ENCODE measurements at places on chromosomes 3 and 15. TPM values are rescaled to one million over a fixed set of nuclear protein-coding genes. Genes with fewer than 3 reads are reported as not detected.

GRCh38 chr3:178699810-178700209 is 163.6 kb downstream of the KCNMB2 start:
- DNase-seq = no peak

DNA sequence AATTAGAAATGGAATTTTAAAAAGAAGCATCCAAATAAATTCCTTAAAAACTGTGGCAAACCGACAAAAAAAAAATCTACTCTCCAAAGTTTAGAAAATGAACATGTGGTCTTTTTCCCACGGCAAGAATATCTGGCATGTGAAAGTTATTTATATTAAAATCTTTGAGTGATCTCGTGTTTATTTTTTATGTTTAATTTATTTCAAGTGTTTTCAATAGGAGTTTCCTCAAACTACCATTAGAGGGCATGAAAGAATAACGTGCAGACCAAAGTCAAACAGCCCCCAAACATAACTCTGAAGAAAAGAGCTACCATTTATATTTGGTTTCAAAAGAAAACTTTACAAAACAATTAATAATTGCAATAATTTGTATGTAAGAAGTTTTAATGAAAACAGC is 286.4 kb downstream of the ZIC4 start:
- peak; percentile 5 for DNase-seq

GRCh38 chr3:125395091-125395490 is 20.0 kb upstream of the ZNF148 start:
- DNase-seq = no peak

DNA sequence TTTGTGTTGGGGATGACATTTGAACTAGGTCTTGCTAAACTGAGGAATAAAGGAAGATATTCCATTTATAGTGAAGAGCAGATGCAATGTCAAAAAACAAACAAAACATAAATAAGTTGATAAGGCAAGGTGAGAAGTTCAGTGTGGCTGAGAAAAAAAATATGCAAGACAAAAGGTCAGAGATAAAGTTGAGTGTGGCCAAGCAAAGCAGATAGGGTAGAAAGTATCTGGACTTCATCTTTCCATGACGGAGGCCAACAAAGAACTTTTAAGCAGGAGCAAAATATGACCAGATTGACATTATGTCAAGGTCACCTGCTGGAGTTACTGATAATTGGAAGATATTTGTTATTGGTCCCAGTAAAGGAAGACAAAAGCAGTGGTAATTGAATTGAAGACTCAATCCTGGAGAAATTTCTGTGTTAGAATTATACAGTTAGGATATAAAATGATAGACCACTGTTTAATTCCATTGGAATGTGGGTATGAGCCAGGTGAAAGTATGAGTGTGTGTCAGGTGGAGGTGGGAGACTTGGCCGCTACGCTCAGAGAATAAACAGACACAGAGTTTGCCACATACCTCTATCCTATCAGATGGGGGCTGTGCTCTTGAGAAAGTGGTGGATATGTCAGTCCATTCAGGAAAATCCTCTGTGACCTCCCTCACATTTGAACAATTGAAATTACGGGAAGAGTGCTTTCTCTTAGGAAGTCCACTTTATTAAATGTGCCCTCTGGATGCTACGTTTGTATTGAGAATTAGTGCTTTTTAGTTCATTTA is 28.1 kb downstream of the ADIPOQ start:
- no peak for DNase-seq

DNA sequence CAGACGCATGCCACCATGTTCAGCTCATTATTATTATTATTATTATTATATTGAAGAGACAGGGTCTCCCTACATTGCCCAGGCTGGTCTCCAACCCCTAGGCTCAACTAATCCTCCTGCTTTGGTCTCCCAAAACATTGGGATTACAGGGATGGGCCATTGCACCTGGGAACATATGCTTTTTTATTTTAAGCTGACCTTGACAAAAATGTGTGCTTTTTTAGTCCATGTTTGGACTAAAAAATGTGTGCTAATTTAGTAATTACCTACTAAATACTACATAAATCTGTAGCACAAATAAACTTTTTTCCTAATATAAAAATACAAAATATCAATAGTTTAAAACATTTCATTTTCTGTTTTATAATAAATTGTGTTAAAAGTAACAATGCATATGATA is 693.2 kb downstream of the ROBO1 start:
- no peak for DNase-seq

DNA sequence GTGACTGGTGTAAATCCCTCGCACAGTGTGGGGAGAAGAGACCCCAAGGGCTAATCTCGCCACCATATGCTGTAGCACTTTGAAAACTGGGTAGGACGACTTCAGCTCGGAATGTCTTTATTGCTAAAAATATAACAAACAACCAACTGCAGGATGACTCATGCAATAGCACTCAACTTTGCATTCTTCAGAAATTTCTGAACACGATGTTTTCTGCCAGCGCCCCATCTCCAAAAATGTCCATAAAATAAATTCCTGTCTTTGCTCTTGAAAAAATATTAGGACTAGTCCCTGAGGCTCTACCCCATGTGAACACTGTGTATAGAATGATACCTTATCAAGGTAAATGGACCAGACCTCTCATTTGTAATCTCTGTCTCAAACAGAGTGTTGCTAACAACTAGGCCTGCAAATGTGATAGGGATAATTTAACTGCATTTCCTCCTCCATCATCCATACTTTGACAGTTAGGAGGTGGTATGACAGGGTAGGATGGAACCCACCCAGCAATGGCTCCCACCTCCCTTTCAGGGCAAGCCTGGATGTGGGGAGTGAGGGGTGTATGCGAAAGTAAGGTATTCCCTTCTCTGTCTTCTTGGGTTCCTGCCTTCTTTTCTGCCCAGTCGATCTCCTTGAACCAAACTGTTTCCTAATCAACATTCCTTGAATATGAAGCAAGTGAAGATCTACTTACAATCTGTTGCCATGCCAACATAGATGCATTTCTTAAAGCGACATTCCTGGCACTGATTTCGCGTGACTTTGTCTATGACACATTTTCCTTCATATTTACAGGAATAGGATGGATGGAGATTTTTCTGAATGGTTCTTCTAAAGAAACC is 201.1 kb downstream of the NR1D2 start:
- peak; percentile 25 for DNase-seq

GRCh38 chr3:88150371-88150770 is 612 bp downstream of the C3orf38 start:
- no peak for DNase-seq

DNA sequence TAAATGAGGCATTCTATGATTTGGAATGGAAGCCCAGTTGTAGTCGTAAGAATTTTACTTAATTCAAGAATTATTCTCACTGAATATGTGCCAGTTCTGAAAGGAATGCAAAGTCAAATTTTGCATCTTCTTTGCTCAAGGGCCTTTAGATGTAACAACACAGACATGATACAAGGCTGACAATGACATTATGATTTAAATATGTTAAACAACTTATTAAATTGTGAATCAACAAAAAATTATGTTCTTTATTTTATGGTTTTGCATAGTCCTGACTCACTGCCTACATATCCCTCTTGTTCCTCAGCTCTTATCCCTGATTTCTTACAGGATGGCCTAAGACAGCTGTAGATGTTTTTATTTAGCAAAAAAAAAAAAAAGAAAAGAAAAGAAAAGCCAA is 170.9 kb upstream of the NR2E3 start:
- no peak for DNase-seq

- peak; percentile 84 for DNase-seq
Observed at GRCh38 chr15:96327155-96327741, 3.3 kb upstream of the NR2F2 start.

DNA sequence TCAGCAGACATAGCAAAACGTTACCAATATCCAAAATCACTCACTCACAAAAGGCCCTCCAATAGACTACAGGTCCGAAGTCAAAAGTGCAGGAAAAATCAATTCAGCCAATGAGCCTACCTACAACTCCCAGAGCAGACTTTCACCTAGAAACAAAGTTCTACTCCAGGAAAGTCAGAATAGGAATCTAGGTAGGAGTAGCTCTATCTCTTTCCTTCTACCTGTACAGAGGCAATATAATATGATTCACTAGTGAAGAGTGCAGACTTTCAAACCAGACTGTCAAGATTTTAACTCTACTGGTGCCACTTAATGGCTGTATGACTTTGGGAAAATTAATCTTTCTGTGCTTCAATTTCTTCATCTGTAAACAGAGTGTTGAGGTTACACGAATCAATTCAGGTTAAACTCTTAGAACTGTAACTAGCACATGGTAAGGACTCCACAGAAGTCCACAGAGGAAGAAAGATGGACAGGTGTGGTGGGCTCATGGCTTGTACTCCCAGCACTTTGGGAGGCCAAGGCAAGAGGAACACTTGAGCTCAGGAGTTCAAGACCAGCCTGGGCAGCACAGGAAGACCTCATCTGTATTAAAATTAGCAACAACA is 9.4 kb downstream of the DCUN1D1 start:
- DNase-seq = no peak

GRCh38 chr3:190092250-190092649 is 28.4 kb downstream of the P3H2 start:
- no peak for DNase-seq

DNA sequence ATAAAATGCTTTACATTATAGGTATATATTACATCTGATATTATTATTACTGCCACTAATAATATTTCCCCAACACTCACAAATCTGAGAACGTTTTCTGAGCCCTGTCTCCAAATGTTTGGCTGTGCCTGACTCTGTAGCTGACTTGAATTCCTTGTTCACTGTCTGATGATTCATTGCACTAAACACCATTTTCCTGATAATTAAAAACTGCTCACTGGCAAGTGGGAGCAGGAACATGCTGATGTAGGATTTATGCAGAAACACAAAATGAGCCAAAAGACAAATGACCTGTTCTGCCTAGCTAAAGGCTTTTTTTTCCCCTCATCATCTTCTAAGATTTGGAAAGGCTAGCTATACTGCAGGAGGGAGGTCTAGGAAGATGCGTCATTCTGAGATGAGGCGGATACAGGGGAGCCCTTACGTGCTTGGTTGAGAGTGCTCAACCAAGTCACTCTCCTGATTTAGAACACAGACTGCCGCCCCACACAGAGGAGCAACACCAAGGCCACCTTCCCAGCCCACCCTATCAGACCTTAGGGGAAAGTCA is 380.7 kb downstream of the EPHB1 start:
- no peak for DNase-seq

DNA sequence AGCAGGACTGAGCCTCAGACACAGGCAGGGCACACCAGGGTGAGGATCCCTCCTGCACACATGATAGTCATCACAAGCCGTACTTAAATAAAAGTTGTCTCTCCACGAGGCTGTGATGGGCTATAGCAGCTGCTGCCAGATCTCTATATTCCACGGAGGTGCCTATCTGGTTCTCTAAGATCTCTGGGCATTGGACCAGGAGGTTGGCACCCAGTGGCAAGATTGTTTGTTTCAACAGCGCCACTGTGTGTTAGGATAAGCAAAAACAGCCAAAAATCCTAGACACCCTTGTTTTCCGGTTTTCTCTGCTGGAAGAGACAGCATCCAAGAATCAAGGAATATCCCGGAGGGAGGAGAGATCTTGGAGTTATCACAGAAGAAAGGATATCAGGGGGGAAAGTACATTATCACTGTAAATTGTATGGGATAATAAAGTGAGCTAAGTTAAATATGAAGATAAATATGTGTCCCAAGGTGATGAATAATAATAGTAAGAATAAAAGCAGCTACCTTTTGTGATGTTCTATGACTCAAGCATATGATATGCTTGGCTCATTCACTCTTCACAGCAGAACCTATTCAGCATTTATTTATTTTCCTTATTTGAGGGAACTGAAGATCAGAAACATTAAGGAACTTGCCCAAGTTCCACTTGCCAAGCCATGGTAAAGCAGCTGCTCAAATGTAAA is 90.6 kb upstream of the AKAP13 start:
- peak; percentile 57 for DNase-seq

DNA sequence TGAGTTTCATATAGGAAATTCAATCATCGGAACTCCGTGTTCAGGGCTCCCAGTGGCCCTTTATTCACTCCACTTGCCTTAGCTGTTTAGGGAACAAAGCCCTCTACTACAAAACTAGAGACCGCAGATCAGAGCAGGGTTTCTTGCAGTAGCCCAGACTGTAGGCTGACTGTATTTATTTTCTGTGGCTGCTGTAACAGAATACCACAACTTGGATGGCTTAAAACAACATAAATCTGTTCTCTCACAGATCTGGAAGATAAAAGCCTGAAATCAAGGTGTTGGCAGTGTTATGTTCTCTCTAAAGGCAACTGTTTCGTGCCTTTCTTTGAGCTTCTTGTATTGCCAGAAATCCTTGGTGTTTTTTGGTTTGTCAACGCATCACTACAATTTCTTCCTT is 479.0 kb downstream of the AGBL1 start:
- no peak for DNase-seq

DNA sequence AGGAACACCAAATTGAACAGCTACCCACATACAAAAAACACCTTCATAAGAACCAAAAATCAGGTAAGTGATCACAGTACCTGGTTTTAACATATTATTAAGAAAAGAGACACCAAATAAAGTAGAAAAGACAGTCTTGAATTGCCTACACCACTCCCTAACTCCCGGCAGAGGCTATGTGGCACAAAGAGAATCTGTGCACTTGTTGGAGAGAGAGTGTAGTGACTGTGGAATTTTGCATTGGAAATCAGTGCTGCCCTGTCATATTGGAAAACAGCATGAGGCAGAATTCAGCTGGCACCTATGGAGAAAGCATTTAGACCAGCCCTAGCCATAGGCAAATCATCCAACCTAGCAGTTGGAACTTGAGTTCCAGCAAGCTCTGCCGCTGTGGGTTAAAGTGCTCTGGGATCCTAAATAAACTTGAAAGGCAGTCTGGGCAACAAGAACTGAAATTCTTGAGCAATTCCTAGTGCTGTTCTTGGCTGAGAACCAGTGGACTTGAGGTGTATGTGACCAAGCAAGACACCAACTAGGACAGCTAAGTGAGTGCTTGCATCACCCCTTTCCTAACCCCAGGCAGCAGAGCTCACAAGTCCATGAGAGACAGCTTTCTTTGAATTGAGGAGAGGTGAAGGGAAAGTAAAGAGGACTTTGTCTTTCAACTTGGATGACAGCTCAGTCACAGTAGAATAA is 969.6 kb upstream of the ALCAM start:
- no peak for DNase-seq

GRCh38 chr3:8458238-8458661 is 43.4 kb upstream of the LMCD1 start:
- DNase-seq = no peak

GRCh38 chr3:58006661-58007060 is 1.6 kb upstream of the FLNB start:
- no peak for DNase-seq

- no peak for DNase-seq
Observed at GRCh38 chr3:172938788-172939187, 188.3 kb downstream of the ECT2 start.

DNA sequence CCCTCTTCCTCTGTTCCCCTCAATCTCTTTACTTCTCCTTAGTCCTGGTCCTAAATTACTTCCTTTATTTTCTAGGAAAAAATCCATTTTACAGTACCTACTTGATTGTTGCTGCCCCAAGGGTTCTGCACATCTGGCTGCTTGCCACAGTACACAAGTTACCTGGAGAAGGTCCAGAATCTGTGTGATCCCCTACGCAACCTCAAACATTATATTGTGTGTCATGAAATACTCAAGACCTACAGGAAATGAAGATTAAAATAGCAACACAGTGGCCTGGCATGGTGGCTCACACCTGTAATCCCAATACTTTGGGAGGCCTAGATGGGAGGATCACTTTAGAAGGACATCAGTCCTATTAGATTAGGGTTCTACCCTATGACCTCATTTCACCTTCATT is 48.7 kb downstream of the PRKAR2A start:
- no peak for DNase-seq

CGNL1 gene
- total RNA-seq = 0.98 TPM

GP9 gene
- not detected for total RNA-seq

CCDC39 gene
- not detected for total RNA-seq

ZNF609 gene
- 15.0 TPM for total RNA-seq

SI gene
- not detected for total RNA-seq

ARNT2 gene
- total RNA-seq = 0.78 TPM

SH3GL3 gene
- total RNA-seq = not detected

SCN11A gene
- not detected for total RNA-seq

ZWILCH gene
- total RNA-seq = 23.3 TPM
